ENCODE measurements at places on chromosomes 2 and 18.

DNA sequence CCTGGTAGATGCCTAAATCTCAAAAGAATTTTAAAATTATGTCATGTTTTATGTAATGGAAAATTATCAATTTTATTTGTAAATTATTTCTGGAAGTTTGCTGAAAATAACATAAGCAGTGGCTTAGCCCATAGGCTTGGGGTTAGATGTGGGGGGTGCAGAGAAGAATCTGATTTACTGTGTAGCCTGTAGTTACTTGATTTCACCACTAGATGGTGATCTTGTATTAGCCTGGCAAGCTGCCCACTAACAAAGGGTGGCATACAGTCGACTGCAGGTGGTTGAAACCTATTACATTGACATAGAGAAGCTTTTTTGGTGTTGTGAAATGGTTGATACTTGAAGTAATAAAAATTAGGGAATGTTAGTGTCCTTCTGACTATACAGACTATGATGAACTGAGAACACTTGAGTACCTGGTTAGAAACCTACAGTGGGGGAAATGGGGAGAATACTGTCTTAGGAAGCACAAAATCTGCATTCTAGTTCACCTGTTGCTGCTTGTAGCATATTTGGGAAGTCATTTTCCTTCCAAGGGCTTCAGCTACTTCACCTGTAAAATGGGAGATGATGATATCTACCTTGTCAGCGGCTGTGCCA is 191.0 kb upstream of the LHCGR start:
- no peak for DNase-seq

- DNase-seq, result no peak
Observed at GRCh38 chr2:236242057-236242495, 22.1 kb downstream of the ASB18 start.

- no peak for DNase-seq
Observed at GRCh38 chr2:190497428-190497827, 37.1 kb downstream of the NEMP2 start.

DNA sequence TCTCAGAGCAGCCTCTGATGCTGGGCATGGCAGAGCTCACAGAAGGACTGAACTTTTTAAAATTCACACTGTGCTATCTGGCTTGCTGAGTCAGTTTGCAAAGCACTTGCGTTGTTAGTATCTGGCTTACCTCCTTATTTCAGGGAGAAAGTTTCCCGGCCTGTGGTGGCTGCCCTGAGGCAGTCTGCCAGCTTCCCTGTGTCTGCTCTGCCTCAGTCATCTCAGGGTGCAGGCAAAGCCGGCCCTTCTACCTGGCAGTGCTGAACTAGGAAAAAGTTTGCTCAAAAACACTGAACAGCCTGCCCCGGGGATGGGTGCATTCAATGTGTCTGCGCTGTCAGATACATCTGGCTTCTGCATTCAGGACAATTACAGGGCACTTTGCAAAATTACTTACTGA is 90.2 kb upstream of the UXS1 start:
- no peak for DNase-seq

DNA sequence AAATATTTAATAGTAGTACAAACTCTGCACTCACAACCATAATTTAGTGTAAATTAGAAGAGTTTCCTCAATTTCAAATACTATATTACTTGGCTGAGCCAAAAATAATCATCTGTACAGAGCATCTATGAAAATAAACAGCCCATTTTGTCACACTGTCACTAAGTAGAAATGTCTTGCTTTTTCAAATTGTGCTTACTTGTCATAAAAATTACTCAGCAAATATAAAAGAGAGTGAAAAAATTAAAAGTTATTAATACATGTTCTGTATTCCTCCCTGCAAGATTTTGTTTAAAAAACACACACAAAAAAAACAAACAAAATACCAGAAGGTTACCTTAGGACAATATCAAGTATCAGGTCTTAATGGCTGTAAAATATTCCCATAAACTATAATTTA is 155.7 kb downstream of the DLGAP1 start:
- no peak for DNase-seq

DNA sequence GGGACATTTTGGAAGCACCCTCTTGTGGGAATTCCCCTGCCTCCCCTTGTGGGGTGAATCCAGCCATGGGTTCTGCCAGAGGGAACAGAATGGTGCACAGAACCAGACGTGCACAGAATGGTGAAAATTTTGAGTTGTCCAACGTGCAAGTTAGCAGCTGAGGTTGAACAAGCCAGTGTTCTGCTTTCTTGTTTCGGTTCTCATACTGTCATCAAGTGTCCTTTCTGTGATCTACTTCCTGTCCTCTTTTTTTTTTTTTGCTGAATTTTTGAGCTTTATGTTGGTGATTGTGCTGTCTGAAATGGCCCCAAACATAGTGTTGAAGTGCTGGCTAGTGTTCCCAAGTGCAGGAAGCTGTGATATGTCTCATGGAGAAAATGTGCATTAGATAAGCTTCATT is 21.5 kb upstream of the REEP1 start:
- no peak for DNase-seq

All from stimulated activated CD8-positive, alpha-beta memory T cell treated with anti-CD3 and anti-CD28 coated beads, Interleukin-15, amount 100 ng/mL, for 1 hour (primary cell).